ENCODE measurements at places on chromosomes 5 and 9.

GRCh38 chr5:148606296-148606695 is 48.0 kb downstream of the HTR4 start:
- no peak for DNase-seq

GRCh38 chr5:91018200-91018599 is 364.9 kb downstream of the ARRDC3 start:
- DNase-seq = no peak

DNA sequence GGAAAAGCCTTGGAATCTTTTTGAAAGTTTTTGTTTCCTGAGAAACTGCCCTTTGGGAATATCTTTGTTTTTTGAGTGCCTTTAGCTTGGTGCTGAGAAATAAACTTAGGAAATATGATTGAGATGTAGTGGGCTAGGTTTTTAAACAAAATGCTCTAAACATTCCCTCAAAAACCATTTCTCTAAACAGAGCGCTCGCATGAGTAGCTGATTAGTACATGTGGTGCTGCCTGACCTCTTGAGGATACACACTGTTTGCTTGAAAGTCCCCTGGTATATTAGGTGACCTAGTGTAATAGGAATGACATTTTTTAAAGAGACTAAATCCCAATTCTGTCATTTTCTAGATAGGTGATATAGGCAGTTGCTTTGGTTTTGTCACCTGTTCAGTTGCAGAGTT is 132.3 kb downstream of the ADAMTSL1 start:
- no peak for DNase-seq

DNA sequence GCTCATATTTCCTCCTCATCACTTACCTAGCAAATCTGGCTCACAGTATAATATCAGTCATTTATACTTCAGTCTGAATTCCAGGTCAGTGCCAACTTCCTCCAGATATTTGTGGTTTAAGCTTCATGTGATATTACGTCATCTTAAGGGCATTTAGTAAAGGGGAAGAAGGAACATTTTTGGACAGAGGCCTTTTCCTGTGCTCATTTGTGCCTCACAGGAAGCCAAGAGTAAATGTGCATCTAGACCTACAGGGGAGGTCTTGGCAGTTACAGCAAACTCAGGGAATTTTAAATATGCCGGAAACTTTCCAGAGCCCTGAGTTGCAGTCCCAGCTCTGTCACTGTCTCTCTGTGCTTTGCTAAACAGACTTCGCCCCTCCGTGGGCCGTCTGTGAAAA is 12.3 kb upstream of the KCNIP1 start:
- no peak for DNase-seq

DNA sequence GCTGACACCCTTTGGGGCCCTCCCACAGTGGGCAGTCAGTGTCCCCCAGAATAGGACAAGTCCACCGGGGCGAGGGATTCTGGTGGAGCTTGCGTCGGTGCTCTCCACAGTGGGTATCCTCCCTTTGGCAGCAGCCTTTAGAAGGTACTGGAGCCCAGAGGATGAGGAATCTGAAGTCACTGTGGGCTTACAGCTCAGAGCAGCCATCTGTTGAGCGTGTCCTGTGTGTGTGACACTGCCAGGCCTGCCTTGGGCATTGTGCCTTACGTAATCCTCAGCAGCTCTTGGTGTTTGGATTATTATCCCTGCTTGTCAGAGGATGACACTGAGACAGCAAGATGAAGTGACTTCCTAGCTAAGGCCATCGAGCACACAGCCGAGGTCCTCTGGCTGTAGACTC is 12.6 kb downstream of the URM1 start:
- DNase-seq = no peak

DNA sequence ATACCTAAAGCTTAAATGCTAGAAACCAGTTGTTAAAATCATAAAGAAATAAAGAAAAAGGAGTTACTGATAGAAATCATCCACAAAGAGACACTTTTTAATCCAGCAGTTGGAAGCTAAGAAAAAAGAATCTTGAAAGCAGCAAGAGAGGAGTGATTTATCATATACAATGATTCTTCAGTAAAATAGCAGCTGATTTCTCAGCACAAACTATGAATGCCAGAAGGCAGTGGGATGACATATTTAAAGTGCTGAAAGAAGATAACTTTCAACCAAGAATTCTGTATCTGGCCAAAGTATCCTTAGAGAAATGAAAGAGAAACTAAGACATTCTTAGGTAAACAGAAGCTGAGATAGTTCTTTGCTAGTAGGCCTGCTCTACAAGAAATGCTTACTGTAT is 366.0 kb downstream of the HTR1A start:
- DNase-seq = no peak

- DNase-seq = no peak
Observed at GRCh38 chr5:14581891-14582796, 552 bp downstream of the OTULINL start.
